ENCODE measurements at places on chromosomes 3 and 15.

- no peak for DNase-seq
Measured at GRCh38 chr15:71400294-71400693, 285.0 kb downstream of the THSD4 start.

DNA sequence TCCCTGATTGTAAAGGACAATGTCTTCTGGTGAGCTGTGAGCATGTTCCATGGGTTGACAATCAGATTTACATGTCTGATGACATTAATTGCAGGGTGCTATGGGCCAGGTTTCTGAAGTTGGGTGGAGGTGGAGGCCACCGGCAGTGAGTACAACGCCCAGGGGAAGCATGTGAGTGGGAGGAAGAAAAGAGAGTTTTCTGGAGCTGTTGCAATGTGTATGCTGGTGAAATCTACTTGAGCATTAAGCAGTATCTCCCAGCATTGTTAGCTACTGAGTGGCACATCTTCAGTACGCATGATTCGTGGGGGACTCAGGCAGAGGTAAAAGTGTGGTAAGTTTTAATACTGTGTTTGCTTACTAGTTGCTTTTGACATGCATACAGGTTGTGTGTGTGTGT, 26.6 kb downstream of the TMEM45A start:
- no peak for DNase-seq

DNA sequence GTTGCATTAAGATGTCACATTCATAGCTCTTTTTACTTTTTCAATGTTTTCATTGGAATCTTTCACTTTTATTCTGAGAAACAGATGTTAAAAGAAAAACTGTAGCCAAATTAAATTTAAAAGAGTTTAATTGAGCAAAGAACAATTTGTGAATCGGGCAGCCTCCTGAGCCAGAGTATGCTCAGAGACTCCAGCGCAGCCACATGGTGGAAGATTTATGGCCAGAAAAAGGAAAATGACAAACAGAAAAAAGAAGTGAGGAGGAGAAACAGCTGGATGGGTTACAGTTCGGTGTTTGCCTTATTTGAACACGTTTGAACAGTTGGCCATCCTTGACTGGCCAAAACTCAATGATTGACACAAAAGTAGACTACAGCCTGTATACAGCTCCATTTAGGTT, 33.8 kb upstream of the RAB11A start:
- no peak for DNase-seq

- DNase-seq, result no peak
Measured at GRCh38 chr15:39243396-39243795, 337.5 kb upstream of the THBS1 start.

DNA sequence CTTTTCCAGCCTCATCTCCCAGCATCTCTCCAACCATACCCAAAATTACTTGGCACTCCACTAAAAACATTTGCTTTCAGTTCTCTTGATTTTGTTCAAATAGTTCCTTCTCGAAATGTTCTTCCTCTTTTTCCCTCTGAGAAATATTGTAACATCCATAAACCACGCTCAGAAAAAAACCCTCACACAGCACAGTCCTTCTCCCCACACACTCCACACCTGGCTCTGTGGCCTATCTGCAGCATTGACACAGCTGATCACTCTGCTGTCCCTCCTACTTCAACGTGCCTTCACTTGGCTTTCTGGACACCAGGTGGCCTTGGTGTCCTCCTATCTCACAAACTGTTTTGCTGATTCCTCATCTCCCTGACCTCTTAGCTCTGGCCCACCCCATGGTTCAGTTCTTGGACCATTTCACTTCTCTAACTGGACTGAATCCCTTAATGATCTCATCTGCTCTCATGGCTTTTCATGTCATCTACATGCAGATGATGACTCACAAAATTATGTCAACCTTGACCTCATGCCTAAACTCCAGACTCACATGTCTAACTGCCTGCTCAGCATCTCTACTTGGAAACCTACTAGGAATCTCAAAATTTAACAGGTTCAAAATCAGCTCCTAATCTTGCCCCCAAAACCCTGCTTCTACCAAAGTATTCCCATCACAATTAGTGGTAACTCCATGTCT, 93.3 kb downstream of the TRIM42 start:
- no peak for DNase-seq

DNA sequence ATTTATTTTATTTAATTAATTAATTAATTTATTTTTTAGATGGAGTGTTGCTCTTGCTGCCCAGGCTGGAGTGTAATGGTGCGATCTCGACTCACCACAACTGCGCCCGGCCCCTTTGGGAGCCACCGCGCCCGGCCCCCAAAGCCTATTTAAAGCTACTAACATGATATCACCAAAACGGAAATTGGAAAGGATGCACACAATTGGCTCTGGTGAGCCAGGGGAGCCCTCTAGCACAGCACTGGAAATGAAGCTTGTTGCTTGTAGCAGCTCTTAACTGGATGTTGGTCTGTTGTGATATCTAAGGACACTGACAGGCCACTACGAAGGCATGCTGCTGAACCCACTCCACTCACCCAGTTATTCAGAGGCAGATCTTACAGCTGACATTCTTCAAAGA, 104.5 kb downstream of the IGF2BP2 start:
- no peak for DNase-seq

- no peak for DNase-seq
Measured at GRCh38 chr15:69955240-69955894, 142.3 kb downstream of the TLE3 start.

DNA sequence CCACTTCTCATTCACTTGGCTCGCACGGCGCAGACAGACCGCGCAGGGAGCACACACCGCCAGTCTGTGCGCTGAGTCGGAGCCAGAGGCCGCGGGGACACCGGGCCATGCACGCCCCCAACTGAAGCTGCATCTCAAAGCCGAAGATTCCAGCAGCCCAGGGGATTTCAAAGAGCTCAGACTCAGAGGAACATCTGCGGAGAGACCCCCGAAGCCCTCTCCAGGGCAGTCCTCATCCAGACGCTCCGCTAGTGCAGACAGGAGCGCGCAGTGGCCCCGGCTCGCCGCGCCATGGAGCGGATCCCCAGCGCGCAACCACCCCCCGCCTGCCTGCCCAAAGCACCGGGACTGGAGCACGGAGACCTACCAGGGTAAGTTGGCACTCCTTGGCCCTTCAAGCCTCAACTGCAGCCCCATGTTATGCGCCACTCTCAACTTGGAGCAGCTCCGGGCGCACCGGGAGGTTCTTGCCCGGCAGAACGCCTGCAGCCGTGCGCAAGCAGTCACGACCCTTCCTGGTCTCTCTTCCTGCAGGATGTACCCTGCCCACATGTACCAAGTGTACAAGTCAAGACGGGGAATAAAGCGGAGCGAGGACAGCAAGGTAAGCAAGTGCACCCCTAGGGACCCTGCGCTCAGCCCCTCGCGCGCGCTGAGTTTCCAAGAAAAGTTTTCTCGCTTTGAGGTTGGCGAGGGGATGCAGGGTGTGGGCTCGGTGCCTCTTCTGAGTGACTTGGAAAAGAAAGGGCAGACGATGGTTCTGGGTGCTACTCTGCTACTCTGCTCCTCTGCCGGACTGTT, at the start of gene BHLHE40:
Gene BHLHE40 (plus strand): TSS at position 10 of the 801 bp plus-strand sequence. CDS start 282 bp downstream, at position 292.
- no peak for DNase-seq

DNA sequence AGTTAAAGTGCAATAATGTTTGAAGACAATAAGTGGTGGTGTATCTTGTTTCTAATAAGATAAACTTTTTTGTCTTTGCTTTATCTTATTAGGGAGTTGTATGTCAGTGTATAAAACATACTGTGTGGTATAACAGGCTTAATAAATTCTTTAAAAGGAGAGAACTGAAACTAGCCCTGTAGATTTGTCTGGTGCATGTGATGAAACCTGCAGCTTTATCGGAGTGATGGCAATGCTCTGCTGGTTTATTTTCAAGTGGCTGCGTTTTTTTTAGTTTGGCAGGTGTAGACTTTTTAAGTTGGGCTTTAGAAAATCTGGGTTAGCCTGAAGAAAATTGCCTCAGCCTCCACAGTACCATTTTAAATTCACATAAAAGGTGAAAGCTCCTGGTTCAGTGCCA, 2.7 kb downstream of the RPL15 start:
- DNase-seq, result no peak

DNA sequence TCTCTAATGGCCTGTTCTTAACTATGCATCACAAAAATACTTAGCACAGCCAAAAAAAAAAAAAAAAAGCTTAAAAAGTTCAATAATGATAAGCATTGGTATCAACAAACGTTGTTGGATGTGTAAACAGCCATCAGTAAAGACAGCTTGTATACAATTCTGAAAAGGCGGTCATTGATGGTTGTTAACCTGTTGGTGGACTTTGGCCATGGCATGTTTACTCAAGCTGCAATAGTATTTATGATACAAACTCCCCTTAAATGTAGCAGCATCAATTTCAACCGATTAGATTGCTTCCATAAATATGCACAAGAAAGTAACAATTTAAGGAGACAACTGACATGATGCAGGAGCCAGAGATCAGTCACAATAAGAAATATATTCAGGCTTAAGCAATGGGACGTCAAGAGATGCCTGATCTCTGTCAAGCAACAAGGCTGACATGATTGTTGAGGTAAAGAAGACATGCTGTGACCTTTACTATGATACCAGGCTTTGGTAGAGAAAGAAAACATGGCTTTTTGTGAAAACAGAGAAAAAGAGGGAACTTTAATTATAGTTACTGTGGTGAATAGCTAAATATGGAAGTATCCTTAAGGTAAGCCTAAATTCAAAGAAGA, 14.2 kb upstream of the SLC7A14 start:
- DNase-seq, result no peak

- DNase-seq, result no peak
Measured at GRCh38 chr15:41411031-41411430, 5.9 kb upstream of the RTF1 start.

GRCh38 chr15:31932576-31932975, 97.7 kb upstream of the CHRNA7 start:
- DNase-seq, result no peak

- no peak for DNase-seq
Measured at GRCh38 chr3:106635271-106635670, 742.0 kb upstream of the CCDC54 start.

DNA sequence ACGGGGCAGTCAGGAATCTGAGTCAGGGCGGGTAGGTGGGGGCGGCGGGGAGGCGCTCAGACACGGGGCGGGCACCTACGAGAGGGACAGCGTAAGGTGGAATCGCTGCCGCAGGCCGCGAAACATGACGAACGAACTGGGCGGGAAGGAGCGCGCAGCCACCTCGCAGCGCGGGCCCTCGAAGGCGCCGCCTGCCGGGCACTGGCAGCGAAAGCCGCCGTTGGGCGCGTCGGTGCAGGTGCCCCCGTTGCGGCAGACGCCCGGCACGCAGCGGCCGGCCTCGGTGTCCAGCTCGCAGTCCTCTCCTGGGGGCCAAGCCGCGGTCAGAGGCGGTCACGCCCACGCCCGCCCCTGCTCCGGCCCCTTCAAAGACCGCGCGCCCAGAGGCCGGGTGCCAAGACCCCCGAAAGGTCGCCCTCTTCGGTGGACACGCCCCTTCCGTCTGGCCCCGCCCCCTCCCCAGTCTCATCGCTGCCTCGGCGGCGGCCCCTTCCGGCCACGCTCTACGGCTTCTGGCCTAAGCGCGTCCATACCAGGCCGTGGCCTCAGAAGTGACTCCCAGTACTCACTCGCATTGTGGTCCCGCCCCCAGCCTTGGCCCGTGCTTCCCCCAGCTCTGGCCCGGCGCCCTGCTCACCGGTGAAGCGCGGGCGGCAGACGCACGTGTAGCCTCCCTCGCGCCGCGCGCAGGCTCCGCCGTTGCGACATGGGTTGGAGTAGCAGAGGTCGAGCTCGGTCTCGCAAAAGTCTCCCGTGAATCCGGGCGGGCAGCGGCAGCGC, 6.4 kb downstream of the CELSR3 start:
- DNase-seq, result peak; percentile 88

DNA sequence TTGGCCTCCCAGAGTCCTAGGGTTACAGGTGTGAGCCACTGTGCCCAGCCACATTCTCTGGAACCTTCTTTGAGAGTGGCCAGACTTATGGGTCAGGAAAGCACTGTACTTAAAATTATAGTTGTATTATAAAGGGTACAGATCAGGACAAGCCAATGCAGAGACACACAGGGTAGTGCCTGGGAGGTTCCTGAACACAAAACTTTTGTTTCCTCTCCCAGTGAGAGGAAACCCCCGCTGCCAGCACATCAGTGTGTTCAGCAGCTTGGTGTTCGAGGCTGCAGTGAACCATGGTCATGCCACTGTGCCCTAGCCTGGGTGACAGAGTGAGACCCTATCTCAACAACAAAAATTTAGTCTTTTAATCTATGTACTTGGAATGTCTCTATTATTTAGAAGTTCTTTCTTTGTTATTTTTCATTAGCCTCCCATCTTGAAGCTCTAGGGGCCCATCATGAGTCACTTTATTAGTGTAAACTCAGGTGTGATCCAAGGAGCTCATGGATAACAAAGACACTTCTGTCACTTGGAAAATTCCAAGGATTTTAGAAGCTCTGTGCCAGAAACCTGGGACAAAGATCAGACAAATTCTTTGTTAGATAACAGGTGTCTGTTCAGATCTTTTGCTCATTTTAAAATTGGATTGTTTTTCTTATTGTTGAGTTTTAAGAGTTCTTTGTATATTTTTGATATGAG, 7.8 kb downstream of the BLOC1S6 start:
- DNase-seq, result no peak

DNA sequence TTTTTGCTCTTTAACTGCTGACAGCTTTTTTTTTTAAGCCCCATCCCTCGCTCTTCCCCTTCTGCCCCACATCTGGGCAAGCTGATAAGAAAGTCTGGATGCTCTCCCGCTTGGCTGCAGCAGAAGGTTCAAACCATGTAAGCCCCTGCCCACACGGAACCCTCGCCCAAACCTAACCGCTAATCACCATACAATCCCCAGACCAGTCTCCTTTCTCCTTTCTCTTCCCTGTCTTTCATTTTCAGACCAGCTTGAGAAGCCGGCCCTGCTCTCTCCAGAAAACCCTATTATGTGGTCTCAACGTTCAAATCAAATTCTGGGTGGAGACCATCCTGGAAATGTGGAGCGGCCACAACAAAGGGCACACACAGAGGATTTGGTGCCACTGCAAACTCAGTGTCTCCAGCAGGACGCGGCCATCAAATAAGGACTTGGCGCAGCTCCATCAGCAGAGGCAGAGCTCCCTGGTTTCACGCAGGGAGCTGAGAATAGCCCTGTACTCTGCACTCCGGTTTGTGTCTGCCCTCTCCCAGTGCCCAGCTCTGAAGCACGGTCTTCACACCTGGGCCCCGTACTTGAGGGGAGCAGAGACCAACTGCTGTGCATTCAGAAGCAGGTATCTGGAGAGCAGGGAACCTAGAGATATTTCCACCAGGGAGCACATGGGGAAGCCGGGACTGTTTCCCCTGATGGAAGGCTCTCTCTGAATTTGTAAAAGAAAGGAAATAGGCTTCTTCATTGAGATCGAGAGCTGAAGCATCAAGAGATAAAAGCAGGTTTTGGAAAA, 92.6 kb downstream of the XXYLT1 start:
- no peak for DNase-seq

- no peak for DNase-seq
Measured at GRCh38 chr3:108487439-108487838, 23.0 kb downstream of the MYH15 start.

DNA sequence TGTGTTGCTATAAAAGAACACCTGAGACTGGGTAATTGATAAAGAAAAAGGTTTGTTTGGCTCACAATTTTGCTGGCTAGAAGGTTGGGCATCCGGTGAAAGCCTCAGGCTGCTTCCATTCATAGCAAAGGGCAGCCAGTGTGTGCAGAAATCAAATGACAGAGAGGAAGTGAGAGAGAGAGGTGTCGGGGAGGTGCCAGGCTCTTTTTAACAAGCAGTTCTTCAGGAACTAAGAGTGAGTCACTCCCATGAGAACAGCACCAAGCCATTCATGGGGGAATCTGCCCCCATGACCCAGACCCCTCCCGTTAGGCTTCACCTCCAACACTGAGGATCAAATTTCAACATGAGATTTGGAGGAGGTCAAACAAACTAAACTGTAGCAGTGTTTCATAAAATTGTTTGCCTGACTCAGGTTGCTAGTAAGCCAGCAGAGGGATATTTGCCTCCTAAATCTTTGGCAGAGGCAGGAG, 4.5 kb upstream of the PARP15 start:
- peak; percentile 52 for DNase-seq

Data from CD4-positive, alpha-beta T cell treated with Interleukin-17A for 1 hour (primary cell).